ENCODE measurements at places on chromosomes 16 and 17.

DNA sequence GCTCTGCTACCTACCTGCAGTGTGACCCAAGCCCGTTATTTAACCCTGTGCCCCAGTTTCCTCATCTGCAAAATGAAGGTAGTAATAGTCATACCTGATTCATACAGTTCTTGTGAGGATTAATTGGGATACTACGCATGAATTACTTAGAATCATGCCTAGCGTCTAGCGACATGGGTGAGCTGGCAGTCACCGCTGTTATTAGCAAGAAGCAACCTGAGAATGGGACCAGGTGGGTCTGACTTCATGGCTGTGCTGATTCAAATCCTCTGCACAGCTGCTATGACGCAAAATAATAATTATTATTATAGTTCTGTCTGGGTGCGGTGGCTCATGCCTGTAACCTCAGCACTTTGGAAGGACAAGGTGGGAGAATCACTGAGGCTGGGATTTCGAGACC lies 7.9 kb downstream of the SOCS1 start:
- no peak for DNase-seq

DNA sequence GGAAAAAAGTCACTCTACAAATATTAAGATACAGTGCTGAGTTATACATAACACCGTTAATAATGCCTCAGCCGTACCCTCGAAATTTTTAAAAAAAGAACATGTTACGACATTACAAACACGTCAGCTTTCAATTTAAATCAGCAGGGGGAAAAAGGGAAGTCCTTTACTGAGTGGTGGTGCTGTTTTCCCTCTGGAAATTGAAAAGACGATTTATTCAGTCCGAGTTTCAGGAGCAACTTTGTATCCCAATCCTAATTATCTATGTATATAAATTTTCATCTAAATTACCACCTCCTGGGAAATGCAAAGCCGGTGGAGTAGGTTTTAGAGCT lies 1.3 kb downstream of the NETO2 start:
- peak; percentile 87 for DNase-seq

GRCh38 chr17:71760062-71760720 lies 360.6 kb upstream of the SOX9 start:
- no peak for DNase-seq

GRCh38 chr17:39194089-39194984 lies 3.1 kb downstream of the CACNB1 start:
- peak; percentile 14 for DNase-seq

DNA sequence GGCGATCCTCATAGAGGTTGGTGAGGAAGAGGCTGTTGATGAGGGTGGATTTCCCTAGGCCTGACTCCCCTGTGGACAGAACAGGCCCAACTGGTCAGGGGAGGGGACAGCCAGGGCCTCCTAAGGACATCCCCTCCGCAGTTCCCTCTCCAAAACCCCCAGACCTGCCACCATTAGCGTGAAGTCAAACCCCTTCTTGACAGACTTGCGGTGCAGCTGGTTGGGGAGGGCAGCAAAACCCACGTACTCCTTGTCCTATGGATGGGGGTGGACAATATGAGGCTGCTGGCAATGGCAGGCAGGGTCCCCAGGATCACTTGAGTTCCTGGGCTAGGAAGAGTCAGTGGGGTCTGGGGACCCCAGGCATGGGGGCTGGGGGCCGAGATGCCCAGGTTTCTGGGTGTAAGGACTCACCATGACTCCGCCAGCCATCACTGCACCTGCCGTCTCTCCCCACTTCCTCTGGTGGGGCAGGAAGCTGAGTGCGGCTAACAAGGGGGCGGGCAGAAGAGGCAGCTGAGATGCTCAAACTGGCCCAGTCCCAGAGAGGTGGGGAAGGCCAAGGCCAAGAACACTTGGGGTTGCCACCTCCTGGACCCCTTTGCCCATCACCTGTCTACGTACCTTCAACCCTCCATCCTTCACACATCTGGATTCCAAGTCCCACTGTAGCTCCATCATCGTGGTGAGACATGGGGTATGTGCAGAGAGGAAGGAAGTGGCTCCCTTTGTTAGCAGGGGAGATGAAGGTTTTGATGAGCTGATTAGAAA lies at the start of gene SEPTIN1:
Gene SEPTIN1 (minus strand): TSS at position 451 of the 771 bp plus-strand sequence. CDS start 19 bp downstream, at position 432.
- DNase-seq: no peak

- no peak for DNase-seq
These were observed 55.0 kb upstream of the FA2H start for GRCh38 chr16:74829637-74830036.

DNA sequence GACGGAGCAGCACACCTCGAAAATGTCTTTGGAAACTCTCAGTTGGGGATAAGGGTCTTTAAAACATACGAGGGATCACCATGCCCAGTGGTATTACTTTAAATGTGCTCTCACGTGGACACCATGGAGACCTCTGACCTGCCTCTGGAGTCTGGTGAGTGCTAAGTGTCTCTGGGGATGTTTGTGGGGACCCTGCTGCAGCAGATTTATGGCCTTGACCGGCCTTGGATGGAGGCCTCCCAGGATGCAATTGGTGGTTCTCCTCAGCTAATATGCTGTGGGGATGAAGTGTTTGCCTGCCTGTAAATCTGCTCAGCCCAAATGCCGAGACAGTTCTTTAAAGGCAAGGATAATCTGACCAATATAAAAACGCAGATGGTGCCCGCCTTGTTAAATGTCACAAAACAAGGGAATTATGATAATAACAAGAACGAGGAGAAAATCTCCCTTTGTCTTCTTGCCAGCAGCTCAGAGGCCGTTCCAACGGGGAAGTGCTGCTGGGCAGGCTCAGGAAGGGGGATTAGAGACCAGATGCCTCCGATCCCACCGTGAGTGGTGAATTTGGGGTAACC lies 154.4 kb downstream of the ABCC12 start:
- DNase-seq: no peak

GRCh38 chr16:66269617-66270332 lies 96.7 kb upstream of the CDH5 start:
- DNase-seq: no peak

GRCh38 chr17:35849469-35850348 lies 19.0 kb downstream of the HEATR9 start:
- DNase-seq: peak; percentile 84

DNA sequence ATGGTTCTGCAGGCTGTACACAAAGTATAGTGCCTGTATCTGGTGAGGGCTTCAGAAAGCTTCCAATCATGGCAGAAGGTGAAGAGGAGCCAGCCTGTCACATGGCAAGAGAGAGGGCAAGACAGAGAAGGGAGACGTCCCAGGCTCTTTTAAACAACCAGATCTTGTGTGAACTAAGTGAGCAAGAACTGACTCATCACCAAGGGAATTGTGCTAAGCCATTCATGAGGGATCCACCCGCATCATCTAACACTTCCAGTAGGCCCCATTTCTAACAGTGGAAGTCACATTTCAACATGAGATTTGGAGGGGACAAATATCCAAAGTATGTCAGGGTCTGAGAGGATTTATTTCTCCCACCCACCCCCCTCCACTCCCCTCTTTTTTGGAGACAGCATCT lies 56.2 kb upstream of the ELAC2 start:
- DNase-seq: no peak

GRCh38 chr17:66786107-66786506 lies 48.8 kb upstream of the CACNG5 start:
- no peak for DNase-seq

GRCh38 chr16:51237207-51237606 lies 86.1 kb upstream of the SALL1 start:
- no peak for DNase-seq

GRCh38 chr17:49191917-49192741 lies 18.2 kb downstream of the GNGT2 start:
- peak; percentile 94 for DNase-seq

- peak; percentile 78 for DNase-seq
These were observed 305.2 kb downstream of the SEC14L1 start for GRCh38 chr17:77445760-77446532.

- no peak for DNase-seq
These were observed 230.1 kb downstream of the CBLN1 start for GRCh38 chr16:49051576-49051975.

- DNase-seq: no peak
These were observed 427.6 kb downstream of the ZFHX3 start for GRCh38 chr16:72620348-72620747.

GRCh38 chr16:83345846-83346640 lies 461.7 kb upstream of the HSBP1 start:
- DNase-seq: no peak

- DNase-seq: peak; percentile 85
These were observed 4.8 kb upstream of the VAC14 start for GRCh38 chr16:70805787-70806186.

GRCh38 chr17:46877466-46877865 lies 26.1 kb downstream of the WNT9B start:
- DNase-seq: peak; percentile 41

DNA sequence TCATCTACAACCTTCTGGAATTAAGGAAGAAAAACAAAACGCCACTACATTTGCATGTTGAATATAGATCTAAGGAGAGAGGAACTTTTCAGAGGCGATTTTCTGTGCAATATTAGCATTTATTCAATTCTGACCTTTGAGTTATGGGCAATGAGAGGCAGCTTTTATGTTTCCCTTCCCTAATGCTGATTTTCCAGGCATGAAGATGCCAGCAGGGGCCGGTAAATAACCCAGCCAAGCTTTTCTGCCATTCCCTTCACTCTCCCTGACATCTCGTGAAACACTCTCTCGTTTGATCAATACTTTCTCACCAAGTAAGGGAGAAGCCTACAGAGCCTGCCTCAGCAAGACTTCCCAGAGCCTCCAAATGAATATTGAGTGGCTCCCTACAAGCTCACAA lies 470.5 kb upstream of the GOT2 start:
- no peak for DNase-seq

GRCh38 chr17:21287703-21288449 lies 3.4 kb downstream of the MAP2K3 start:
- DNase-seq: peak; percentile 99

DNA sequence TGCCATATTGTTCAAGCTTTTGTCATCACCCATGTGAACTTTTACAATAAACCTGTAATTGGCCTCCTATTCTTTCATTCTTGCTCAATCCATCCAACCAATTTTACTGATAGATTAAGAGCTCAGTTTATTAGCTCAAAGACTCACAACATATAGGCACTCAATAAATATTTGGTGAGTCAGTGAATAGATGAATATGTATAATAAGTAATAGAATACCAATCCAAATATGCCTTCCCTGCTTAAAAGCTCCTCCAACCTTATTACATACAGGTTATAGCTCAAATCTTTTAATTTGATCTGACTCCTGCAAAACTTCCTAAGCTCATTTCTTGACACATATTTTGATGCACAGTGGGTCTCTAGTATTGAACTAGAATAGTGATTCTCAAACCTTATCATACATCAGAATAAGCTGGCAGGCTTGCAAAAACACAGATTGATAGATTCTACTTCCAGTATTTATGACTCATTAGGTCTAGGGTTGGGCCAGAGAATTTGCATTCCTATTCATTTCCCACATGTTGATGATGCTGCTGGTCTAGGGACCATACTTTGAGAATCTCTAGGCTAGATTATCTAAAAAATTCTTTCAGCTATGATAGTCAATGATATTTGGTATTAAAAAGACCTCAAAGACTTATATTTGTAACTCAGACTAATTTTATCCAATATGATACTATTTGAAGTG lies 114.4 kb downstream of the PCTP start:
- DNase-seq: no peak

GRCh38 chr17:1865252-1866037 lies 35.6 kb downstream of the RPA1 start:
- DNase-seq: peak; percentile 85

DNA sequence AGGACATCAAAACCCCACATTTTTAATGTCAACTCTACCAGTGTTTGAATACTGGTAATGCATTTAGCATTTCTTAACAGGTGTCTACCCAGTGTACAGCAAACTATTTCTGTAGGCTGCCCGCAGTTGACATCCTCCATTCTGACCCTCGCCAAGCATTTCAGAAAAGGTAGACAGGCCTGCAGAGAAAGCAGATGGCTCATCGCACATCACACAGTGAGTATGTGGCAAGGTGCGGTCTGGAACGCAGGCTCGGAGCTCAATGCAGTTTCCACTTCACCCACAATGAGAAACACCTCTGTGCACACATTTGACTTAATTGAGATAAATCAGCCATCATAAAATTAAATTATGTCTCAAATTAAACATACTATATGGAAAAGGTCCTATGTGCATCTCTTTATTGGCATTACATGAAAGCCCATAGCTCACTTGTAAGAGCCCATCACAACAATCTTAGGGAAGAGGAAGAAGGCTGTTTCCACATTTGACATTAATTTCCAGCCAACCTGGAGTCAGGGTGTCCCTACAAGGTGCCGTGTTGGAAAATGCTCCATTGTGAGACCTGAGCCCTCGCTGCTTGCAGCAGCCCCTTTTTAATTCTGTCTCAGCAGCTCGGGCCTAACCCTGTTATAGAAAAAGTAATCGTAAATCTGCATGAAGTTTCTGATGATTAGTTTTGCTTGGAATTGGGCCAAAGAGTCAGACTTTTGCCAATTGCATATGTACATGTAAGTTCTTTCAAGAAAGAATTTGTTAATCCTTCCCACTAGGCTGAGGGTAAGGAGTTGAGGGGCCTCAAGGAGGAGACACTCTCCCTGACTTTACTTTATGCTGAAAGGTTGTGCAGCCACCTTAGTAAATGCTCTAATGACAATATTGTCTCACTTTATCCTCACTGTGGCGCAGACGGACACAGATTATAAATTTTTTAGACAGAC lies 378.7 kb upstream of the DYNLRB2 start:
- DNase-seq: no peak

DNA sequence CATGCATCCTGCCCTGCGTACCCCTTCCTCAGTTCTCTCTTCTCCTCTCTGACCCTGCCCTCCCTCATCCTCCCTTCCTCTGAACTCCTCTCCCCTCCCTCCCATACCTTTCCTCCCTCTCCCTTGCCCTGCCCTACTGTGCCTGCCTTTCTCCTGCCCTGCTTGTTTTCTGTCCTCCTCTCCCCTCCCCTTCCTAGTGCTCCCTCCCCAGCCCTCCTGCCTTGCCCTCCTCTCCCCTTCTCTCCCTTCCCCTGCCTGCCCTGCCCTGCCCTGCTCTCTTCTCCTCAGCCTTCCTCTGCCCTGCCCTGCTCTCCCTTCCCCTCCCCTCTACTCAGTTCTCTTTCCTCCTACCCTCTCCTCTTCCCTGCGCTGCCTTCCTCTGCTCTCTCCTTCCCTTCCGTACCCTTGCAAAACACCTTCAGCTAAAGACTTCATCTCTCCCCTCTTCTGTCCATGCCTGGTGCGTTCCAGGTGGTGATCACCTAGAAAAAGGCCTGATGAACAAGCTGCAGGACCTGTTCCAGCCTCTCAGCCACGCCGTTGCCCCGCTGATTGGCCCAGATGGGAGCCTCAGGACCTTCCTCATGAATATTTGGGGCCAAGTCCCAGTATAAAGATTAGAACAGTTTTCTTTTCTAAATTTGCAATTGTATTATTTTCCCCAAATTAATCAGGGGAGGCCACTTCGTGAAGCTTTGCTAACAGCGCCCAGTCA lies 290.5 kb downstream of the CPPED1 start:
- DNase-seq: no peak

All from suppressor macrophage treated with lipopolysaccharide for 1 hour (primary cell).